ENCODE measurements at places on chromosomes 4 and X.

DNA sequence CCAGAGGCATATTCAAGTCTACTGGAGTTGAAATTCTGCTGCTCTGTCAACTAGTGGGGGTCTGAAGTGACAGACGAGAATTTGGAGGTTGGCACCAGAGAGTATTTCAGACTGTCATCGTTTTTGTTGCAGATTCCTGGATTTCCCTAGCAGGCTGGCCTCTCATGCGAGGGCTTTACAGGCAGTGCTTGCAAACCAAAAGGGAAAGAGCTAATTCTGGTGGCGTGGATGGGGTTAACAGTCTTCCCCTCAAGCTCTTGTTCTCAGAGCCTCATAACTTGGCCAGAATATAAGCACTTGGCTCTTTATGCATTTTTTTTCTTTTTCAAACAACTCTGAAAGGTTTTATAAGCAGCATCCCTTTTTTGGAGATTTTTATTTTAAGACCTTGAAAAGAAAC lies at the start of gene SPARCL1:
SPARCL1 (minus strand) TSS at position 190 of the 400 bp plus-strand sequence. CDS start 29,802 bp downstream, outside the sequence.
- no peak for DNase-seq

- no peak for DNase-seq
Measured at GRCh38 chrX:134246282-134246681, 9.3 kb downstream of the CCDC160 start.

DNA sequence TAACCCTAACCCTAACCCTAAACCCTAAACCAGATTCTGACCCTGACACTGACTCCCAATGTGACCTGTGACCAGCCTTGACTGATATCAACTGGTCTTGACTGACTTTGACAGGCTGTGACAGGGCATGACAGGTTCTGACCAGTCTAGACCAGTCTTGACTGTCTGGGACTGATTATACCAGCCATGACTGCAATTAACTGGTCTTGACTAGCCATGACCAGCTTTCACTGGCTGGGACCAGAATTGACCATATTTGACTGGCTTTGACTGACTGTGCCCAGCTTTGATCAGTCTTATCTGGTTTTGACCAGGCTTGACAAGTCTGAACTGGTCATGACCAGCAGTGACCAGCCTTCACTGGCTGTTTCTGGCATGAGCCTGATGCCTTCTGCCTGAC lies 95.5 kb downstream of the BMP15 start:
- DNase-seq, result no peak

GRCh38 chrX:115093191-115093590 lies 75.8 kb upstream of the IL13RA2 start:
- DNase-seq, result no peak

GRCh38 chrX:37879692-37880091 lies 32.3 kb upstream of the DYNLT3 start:
- no peak for DNase-seq

- no peak for DNase-seq
Measured at GRCh38 chrX:69107747-69108401, 57.4 kb downstream of the PJA1 start.

DNA sequence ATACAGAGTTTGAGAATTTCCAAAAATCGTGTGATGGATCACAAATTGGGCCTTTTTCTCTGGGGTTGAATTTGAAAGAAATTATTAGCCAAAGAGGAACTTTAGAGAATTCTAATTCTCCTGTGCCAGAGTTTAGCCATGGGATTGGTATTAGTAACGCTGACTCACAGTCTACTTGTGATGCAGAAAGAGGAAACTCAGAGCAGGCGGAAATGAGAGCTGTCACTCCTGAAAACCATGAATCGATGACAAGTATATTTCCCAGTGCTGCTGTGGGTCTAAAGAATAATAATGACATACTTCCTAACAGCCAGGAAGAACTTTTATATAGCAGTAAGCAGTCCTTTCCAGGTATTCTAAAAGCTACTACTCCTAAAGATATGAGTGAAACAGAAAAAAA lies 64.9 kb downstream of the N4BP2 start:
- no peak for DNase-seq

- peak; percentile 26 for DNase-seq
Measured at GRCh38 chr4:139301821-139302611, at the start of gene NDUFC1. TSS of gene NDUFC1 (minus strand) at chr4:139302477. CDS start at chr4:139295798, 6,679 bp downstream.
